ENCODE measurements at places on chromosomes 4 and X.
A peak's percentile ranks its signal among the peaks of the same experiment; 100 is the strongest.

DNA sequence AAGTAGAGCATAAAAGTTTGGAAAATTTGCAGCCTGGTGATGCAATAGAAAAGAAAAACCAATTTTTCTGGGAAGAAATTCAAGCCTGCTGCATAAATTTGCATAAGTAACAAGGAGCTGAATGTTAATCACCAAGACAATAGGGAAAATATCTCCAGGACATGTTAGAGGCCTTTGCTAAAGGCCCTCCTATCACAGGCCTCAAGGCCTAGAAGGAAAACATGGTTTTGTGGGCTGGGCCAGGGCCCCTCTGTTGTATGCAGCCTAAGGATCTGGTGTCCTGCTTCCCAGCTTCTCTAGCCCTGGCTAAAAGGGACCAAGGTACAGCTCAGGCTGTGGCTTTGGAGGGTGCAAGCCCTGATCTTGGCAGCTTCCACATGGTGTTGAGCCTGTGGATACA is 6.2 kb upstream of the RTL3 start:
- no peak for DNase-seq

- no peak for DNase-seq
Measured at GRCh38 chr4:128958194-128958593, 135.1 kb downstream of the SCLT1 start.

DNA sequence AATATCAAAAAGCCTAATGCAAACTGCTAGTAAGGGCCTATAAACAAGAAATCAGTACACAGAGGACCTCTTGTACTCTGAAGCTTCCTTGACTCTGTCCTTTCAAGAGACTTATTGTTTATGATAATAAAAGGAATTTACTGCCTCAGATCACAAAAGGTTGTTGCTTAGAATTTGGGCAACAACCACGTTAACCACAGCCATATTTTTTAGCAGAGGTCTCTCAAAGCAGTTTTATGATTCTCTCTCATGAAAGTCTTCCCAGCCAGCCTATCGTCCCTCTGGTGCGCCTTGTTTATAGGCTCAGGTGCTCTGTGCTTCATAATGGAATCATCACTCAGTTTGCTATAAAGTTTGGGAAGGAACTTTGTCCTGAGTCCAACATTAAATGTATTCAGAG is 270.6 kb downstream of the RCHY1 start:
- no peak for DNase-seq

GRCh38 chr4:47494124-47494430 is 9.0 kb downstream of the ATP10D start:
- no peak for DNase-seq

DNA sequence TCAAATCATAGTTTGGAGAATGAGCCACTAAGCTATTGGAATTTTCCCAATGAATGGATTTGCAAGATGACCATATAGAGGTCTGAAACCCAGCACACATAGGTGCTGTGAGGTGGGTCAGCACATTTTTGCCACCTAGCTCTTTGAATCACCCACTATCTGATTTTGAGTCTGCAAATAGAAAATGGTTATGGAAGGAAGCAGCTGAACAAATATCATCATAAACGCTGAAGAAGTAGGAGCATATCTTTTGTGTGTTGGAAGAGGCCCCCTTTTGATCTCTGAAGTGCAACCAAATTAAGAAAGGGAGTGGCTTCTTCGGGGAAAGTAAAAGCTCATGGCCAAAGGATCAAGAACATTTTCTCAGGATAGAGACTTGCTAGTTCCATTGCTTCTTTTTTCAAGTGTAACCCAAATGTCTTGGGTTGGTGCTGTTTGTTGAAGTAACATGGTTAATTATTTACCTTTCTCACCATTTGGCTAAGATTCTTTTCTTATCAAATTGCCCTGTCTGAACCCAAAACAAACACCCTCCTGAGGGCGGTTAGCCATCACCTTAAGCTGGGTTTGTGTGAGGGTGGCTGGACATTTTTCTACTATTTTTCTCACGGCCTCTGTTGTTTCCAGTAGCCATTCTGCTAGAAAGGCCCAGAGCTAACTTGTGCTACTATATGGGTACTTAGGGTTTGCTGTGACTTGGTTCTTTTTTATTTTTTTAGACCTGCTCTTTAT is 18.4 kb upstream of the SORBS2 start:
- no peak for DNase-seq

GRCh38 chr4:74166818-74167217 is 8.9 kb downstream of the MTHFD2L start:
- DNase-seq = no peak

- DNase-seq = peak; percentile 53
Measured at GRCh38 chrX:153599192-153600031, 473 bp upstream of the CCNQ start.

DNA sequence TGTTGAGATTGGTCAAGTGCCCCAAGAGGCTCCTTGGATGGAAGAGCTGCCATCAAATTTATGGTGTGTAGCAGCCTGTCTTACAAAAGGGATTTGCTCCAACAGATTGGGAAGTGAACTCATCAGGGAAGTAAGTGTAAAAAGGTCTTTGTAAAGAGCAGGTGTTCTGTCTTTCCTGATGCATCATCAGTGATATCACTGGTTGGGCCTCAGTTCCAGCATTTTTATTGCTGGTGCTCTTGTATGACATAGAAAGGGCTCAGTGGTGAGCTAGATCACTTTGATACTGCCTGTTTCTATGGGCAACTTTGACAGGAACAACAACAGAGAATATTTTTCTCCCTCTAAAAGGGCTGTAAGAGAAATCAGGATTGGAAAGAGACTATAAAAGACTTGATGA is 8.7 kb upstream of the GABRE start:
- peak; percentile 18 for DNase-seq

DNA sequence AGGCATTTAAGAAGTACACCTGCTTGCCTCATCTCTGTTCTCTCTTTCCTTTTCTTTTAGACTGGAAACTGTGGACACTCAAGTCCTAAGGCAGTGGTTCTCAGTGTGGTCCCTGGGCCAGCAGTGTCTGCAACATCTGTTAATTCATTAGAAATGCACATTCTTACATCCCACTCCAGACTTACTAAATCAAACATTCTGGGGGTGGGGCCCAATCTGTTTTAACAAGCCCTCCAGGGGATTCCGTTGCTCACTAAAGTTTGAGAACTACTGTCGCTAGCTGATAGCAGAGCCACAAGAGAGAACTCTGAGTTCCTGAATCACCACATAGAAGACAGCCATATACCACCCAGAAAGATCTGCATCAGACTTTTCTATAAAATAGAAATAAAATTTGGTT is 430.6 kb downstream of the BCOR start:
- no peak for DNase-seq

- no peak for DNase-seq
Measured at GRCh38 chrX:51456814-51457213, 39.6 kb downstream of the NUDT11 start.

DNA sequence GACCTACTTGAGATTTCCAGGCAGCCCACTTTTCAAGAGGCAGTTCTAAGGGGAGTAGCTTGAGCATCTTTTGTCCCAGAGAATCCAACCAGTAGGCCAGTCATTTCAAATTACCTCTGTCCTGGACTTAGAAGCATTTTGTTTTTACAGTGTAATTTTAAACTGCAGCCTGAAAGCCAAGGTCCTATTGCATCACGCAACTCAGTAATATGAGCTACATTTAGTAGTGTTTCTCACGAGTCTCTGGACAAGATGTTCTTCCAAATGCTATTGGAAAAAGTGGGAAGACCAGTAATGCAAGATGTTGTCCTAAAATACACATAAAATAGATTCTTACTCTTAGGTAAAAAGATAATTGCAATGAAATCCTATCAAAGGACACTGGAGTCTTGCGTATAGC is 182.5 kb upstream of the ARX start:
- DNase-seq = no peak

DNA sequence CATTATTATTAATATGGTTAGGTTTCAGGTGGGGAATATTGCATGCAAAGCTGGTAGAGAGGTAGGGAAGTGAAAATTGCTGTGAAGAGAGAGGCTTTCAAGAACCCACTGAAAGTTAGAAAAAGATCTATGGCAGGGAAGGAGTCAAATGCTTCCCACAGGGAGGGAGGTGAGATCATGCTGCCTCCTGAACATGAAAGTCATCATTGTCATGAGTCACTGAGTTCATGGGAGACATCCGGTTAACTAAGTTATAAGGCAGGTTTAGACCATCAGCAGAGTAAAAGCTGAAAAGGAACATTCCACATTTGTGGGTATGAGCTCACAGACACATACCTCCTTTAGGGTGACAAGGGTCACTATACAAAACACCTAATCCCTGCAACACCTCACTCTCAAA is 16.2 kb downstream of the GATB start:
- DNase-seq = no peak

DNA sequence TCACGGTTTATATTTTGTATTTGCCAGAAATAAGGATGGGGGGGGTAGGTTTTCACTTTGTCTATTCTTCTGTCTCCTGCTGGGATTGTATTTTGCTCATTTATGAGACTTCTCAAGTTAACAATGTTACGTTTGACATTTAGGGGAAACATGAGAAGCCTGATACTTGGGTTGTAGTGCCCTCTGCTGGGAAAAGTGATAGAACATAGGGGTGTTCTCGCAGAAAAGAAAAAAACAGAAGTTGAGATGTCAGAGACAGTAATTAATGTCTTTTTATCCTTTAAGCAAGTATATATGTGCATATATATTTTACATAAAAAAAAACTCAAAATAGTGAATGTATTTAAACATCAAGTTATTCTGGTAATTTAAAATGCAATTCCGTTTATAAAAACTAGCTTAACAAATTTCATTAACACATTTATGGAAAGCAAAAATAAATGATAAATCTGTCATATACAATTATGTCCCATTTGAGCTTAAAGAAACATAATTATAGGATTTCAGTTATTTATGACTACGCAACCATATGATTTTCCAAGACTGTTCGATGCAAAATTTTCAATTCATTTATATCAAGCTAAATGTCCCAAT is 46.0 kb upstream of the TMPRSS11F start:
- DNase-seq = peak; percentile 2

- DNase-seq = no peak
Measured at GRCh38 chr4:17561195-17561909, 15.6 kb upstream of the LAP3 start.

DNA sequence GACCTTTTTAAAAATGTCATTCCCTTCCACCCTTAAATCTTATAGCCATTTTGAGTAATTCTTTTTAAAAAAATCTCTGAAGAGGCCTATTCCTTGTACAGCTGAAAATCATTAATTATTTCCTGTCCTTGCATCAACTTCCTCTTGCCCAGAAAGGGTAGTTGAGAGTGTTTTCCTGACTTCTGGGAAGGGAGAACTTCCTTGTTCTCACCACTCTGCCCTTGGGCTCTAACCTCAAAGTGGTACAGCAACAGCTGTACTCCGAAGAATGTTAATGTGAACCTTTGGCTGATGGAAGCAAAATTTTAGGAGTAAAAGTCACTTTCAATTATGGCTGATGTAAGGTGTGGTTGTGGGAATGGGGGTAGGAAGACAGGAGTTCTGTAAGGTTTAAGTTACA is 15.1 kb upstream of the FABP2 start:
- no peak for DNase-seq

DNA sequence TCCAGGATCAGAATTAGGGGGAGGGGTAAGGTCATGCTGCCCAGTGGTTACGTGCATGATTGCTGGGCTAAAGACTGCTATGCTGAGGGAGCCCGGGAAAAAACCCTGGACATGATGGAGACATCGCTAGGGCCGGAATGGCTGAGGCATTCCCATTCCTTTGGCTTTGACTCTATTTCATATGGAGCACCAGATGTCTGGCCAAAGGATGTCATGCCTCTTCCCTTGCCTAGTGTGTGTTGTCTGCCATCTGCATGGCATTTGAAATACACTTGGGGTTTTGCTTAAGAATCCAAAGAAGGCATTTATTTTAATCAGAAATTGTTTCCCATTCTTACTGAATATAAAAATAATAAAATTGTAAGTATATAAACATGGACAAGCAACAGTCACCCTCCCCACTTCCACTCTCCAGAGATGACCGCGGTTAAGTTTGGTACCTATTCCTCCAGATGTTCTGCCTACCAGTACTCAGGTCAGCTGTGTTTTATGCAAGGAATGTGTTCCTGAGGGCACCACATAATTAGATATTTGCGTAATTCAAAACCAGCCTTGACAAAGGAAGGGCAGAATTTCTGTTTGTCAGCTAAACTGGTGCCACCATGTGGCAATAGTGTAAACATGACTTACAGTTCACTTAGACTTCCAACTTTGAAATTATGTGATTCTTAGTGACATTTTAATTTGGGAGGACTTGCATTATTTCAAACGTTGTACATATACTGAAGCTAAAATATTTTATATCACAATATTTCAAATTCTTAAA is 105.9 kb downstream of the CT47B1 start:
- no peak for DNase-seq

DNA sequence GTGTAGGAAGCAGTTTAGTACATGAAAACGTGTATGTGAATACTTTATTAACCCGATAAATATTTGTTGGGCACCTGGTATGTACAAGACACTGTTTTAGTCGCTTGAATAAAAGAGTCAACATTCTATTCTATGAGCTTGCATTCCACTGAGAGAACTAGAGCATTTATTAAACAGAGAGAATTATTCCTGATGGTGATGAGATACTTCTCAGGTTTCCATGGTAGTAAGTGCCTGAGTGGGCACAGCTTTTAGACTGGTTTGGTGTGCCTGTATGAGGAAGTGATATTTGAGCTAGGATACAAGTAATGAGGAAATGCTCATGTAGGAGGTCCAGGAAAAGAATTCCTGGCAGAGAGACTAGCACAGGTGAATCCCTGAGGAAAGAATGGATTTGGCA is 94.2 kb downstream of the ATP10D start:
- DNase-seq = no peak

GRCh38 chr4:136650541-136651277 is 881.6 kb downstream of the PCDH18 start:
- no peak for DNase-seq

GRCh38 chr4:173073939-173074500 is 94.6 kb upstream of the GALNT7 start:
- no peak for DNase-seq

DNA sequence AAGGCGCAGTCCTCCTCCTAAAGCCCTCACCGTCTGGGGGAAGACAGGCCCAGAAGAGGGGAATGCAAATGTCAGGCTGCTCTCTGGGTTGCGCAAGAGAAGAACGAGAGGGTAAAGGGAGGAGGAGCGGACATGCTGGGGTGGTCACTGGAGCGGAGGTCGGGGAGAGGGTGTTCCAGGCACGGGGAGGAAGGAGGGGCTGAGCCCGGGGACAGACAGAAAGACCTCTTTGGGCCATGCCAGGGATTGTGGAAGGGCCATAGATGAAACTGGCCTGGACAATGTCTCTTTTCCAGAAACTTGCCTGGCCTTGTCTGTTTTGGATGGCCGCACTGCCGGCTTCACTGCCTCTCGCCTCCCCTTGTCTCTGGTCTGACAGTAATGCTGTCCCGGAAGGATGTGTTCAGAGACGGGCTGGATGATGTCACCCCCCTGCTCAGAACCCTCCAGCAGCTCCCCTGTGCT is 121.0 kb downstream of the SORCS2 start:
- no peak for DNase-seq

- DNase-seq = no peak
Measured at GRCh38 chr4:6384541-6384940, 87.9 kb downstream of the PPP2R2C start.

- no peak for DNase-seq
Measured at GRCh38 chr4:152363904-152364303, 172.0 kb downstream of the FBXW7 start.

Data from DMS79 (cell line).